Effector CD4-positive, alpha-beta T cell (primary cell): ENCODE measurements at places on chromosomes 2 and 18.

DNA sequence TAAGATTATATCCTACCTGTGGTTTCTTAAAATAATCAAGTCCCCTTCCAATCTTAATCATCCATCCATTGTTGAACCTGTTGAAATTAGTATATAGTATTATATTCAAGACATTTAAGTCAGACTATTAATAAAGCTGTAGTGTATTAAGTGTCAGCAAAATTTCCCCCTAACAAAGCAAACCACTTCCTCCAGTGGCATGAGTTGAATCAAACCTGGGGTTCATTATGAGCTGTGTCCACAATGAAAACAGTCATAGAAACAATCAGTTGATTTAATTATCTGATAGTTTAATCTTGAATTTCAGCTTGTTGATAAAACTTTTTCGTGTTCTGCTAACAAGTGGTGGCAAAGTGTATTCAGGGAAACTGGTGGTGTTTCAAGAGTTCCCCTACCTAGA lies 11.3 kb downstream of the MITD1 start:
- no peak for DNase-seq

- DNase-seq: no peak
These were observed 14.3 kb upstream of the CD28 start for GRCh38 chr2:203692031-203692710.

DNA sequence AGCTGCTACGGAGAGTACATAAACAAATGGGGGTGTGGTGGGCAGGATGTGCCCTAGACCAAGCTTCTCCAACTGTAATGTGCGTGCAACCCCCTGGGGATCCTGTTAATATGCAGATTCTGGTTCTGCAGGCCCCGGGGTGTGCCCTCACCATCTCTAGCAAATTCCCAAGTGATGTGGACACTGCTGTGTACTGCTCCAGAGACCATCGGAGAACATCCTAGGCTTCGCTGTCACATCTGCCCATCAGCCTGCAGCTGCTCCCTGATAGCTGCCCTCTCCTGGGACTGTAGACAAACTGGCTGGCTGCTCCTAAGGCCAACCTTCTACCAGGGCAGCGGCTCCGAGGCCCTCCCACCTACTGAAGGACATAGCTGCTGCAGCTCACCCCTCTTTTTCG lies 3.2 kb downstream of the HS1BP3 start:
- no peak for DNase-seq

DNA sequence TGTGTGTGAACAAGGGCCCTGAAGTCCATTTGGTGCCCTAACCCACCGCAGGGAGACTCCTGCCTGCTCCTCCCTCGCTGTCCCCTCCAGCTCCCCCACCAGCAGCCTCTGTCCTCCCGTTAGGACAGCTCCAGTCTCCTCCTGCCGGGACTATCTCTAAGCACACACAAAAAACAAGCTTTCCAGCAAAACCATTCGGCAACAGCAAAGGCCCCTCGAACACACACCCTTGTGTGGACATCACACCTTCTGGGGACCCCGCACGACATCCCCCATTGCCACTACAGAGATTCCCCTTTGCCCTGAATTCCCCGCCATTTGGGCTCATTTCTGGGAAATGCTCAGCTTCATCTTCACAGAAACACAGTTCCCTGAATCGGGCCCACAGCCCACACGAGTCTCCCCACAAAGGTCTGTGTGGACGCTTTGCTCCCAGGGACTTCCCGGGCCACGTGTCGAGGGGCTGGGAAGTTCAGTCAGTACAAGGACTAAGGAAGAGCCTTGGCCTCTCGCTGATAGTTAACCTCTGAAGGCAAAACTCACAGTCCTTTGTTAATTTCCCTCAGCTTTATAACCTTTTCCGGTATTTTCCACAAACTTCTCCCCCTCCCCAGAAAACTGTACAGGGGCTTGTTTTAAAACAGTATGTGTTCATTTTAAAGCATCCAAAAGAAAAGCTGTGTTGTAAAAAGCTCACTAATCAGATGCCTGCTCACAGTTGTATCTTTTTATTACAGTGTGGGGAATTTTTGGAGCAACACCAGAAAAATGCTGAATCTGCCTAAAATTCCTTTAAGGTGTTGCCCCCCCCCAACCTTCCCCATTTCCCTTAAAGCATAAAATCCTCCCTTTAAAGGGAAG lies 25.9 kb downstream of the SMAD7 start:
- no peak for DNase-seq

DNA sequence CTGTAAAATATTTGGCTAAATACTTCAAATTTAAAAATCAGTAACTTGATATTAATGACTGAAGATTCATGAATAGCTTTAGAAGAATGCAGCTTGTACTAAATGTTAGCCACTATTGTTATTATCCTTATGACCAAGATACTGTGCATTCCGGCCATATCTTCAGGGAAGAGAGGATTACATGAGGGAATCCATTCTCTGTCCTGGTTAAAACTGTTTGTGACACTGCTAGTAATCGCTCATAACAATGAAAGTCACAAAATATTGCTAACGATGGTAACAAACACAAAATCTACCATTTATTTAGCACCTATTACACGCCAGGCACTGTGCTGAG lies 217.7 kb downstream of the PRKCE start:
- DNase-seq: no peak

- DNase-seq: no peak
These were observed 106.6 kb upstream of the MSH6 start for GRCh38 chr2:47676261-47676926.

DNA sequence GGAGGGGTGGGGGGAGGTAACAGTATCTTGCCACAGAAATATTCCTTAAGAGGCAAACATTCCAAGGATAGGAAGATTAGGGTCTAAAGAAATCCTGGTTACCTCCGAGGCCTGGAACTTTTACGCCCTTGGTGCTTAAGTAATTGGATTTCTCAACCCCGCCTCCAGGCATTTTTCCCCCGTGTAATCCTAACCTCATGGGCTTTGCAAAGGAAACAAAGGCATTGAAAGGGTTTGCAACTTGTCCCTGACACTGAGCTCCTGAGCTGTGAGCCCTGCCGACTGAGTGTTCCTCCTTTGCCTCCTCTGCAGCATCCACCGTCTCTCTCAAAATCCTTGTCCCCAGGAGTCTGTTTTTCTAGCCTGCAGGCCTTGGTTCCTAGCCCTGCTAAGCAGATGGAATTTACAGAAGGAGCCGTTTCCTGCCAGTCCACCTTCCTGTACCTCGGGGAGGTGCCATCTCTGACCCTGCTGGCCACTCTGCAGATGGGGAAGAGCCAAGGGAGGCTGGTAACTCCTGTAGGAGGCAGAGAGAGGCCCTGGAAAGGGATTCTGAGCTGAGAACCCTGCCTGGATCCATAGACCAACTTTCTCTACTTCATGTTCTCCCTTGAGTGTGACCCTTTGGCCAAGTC lies 24.2 kb downstream of the TET3 start:
- no peak for DNase-seq

DNA sequence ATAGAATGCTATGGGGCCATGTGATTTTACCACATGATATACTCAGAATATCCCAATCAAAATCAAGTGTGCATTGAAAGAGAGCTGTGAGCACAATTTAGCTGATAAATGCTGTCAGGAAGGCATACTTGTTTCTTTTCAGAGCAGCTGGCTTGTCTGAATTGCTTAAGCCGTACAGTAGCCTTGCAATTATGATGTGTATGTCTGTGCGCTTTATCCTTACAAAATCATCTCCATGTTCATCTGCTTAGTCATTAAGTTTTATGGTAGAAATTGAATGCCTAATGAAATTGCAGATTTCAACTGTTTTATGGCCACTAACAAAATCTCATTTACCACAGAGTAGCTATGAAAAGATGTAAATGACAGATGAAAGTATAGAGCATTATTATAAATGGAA lies 346.0 kb upstream of the DLGAP1 start:
- DNase-seq: no peak
